Glomerular endothelial cell (primary cell): ENCODE measurements at places on chromosomes 4 and X.

GRCh38 chr4:184648054-184648312 is 1.3 kb downstream of the CASP3 start:
- no peak for DNase-seq

GRCh38 chr4:138553001-138553845 is 311.1 kb upstream of the SLC7A11 start:
- DNase-seq = no peak

GRCh38 chr4:5338531-5338930 is 287.3 kb downstream of the STK32B start:
- no peak for DNase-seq

DNA sequence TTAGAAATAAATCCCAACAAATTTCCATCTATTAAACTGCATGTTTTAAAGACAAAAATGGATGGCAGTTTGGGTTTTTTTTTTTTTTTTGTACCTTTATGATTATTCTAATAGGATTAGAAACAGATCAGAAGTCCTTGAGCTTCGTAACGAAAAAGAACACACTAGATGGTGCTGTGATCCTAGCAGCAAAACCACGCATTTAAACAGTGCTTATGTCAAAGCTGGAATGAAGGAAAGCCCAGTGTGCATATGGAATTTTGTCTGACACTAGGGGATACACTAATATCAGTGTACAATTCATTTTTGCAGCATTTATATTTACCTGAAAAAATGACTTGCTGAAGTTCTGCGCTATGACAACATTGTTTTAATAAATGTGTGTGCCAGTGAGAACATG is 229.1 kb downstream of the VEGFC start:
- DNase-seq = no peak

- no peak for DNase-seq
Observed at GRCh38 chr4:142311916-142312315, 534.2 kb downstream of the INPP4B start.

GRCh38 chr4:42637867-42638266 is 19.0 kb downstream of the ATP8A1 start:
- DNase-seq = no peak

GRCh38 chrX:105313596-105313995 is 93.1 kb upstream of the TEX13A start:
- no peak for DNase-seq

GRCh38 chr4:116839826-116840225 is 245.6 kb downstream of the TRAM1L1 start:
- no peak for DNase-seq

GRCh38 chr4:158201322-158201721 is 9.0 kb upstream of the TMEM144 start:
- DNase-seq = no peak

DNA sequence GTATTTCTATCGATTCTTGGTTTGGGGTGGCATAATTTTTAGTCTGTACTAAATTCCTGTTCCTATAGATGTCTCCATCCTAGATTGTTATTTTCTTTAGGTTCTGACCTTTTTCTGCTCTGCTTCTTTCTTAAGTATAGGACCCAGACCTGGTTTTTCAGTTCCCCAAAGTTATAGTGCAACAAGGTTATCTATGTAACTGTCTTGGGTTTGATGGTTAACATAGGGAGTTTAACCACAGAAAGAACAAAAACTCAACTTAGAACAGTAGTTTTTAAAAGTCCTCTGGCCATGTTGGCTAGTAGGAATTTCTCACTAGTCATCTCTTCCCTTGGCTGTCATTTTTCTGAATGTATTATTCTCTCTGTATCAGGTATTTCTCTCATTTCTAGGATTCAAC is 38.8 kb upstream of the MAD2L1 start:
- no peak for DNase-seq

DNA sequence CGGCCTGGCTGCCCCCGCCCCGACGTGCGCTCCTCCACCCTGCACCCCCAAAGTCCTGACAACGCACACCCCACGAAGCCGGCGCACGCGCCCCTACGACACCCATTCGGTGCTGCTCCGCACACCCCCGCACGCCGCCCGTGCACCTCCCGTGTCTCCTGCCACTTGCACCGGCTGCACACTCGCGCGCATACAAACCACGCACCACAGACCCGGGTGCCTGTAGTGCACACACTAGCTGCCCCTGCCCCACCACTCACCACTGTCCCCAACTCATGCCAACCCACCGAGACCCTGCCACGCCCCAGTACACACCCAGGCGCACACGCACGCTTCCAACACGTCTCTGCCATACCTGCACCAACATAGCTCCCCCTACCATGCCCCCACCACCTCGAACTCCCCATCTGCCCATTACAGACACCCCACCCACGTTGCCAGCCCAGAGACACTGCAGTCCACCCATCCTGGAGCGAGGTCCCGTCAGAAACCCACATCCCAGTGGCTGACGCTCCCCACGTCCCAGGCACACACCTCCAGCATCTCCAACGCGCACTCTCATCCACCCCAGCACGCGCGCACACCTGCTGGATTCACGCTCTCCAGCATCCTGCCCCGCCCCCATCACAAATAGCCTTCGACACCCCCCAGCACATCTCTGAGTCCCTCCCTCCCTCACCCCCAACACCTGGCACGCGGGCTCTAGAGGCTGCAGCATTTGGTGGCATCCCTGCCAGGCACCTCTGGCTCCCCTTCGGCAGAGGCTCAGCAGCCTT is 4.2 kb upstream of the DUSP9 start:
- DNase-seq = no peak

- no peak for DNase-seq
Observed at GRCh38 chr4:139273835-139274234, 6.2 kb downstream of the MGARP start.

- peak; percentile 7 for DNase-seq
Observed at GRCh38 chrX:69093960-69094871, 71.0 kb downstream of the PJA1 start.

DNA sequence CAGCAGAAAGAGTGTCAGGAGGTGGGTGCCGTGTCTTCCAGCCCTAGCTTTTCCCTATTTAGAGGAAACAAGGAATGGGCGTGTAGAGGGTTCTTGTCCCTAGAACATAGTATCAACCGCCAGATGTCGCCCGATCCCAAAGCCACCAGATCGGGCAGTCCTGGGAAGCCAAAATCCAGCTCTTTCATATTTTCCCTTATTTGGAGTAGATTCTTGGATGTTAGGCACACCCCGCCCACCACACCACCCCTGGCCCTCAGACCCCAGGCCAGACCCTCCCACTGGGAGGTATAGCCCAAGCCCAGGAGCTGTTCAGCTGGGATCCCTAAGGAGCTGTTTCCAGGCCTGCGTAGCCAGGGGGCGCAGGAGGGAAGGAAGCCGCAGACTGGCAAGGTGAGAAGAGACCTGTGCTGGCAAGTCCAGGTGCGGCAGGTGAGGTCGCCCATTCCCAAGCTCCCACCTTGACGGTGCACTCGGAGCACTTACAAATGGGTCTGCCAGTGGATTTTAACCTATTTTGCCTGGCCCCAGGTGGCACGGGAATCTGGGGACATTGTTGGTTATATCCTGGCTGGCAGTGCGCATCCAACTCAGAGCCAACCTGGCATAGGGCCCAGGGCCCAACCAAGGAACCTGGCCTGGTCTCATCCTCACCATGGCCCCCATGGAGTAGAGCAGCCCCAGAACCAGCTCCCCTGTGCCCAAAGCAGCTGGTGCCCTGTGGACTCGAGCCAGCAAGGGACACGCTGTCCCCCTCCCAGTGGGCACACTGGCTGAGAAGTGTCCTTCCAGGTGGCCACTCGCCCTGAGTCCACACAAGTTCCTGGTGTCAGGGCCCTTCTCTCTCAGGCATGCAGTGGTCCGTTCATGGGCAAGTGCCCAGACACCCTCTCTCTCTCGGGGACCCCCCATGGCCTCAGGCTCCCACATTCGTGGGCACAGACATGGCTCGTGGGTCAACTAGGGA is 811 bp downstream of the FLNA start:
- no peak for DNase-seq

GRCh38 chr4:2295900-2296442 is 34.1 kb upstream of the MXD4 start:
- DNase-seq = no peak

DNA sequence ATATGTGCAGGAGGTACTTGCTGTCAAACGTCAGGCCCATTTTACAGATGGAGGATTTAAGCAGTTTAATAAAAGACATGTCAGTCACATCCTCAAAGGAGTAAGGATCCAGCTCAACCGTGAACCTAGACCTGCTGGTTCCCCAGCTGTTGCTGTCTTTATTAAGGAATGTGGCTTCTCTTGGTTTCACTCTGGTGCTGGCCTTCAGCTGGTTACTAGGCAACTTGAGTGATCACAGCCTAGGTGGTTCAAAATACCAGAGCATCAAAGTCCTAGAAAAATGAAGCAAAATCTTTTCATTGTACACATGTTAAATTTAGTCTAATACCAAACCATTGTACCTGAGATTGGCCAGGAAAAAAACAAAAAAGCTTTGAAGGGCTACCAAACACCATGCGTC is 32.7 kb upstream of the GLRA2 start:
- no peak for DNase-seq

- DNase-seq = peak; percentile 93
Observed at GRCh38 chr4:101200561-101200960, 146.8 kb downstream of the PPP3CA start.

GRCh38 chr4:128633067-128633466 is 176.4 kb upstream of the JADE1 start:
- no peak for DNase-seq

DNA sequence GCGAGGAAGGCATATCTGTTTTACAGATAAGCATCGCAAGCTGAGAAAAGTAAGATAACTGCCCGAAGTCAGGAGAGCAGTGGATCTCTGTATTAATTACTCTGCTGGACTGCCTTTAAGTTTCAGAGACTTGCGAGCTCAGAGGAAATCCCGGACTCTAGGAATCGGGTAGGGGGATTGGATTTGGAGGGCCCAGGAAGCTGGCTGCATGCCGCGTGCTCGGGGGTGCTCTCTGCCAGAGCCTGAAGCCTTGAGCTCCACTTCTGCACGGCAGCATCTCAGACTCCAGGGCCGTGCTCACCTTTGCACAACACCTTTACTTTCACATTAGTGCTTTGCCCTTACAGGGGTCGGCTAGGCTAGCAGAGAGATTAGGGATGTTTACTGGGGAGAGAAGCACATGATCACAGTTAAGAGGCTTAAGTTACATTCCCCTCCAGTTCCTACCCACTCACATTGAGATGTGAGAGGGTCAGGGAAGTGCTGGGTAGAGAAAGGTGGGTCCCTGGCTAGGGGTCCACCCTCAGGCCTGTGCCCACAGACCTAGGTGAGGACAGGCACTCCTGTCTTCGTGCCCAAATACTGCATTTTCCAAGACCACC is 57.0 kb downstream of the TRIML1 start:
- DNase-seq = no peak

- DNase-seq = no peak
Observed at GRCh38 chr4:17367201-17367600, 144.7 kb downstream of the QDPR start.

GRCh38 chrX:70052895-70053615 is 3.3 kb upstream of the AWAT2 start:
- DNase-seq = no peak

DNA sequence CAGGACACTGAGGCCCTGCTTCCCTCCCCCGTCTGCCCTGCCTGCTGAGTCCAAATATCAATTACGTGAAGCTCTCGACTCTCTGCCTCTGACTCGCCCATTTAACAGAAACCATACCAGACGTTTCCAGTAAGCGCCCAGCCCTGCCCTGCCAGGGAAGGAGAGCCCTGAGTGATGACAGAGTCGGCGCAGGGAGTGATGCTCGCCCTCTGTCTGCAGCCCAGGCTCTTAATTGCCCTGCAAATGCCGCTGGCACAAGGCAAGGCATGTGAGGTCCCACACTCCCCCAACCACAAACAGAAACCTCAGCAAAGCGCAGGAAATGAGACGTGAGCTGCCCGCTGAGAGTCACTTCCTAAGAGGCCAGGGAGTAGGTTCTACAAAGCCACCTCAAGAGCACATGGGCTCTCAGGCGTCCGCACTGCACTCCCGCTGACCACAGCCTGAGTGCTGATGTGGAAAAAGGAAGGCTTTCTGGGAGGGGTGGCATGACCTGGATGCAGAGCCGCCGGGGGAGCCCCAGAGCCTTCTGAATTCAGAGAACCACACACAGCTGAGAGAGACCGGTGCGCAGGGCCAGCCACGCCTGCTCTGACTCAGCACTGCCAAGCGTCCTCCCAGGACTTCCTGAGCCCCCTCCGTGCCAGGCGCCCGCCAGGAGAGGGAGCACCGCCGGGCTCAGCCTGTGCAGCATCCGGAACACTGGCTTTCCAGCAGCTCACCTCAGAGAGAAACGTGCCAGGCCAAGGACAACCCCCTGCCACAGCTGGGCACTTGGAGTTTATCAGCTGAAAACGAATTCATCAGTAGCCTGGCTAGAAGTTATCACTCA is 5.3 kb downstream of the ZFYVE28 start:
- peak; percentile 83 for DNase-seq

- DNase-seq = no peak
Observed at GRCh38 chr4:39085891-39086290, 23.9 kb downstream of the KLHL5 start.

GRCh38 chr4:186069729-186070128 is 773 bp downstream of the TLR3 start:
- DNase-seq = no peak

DNA sequence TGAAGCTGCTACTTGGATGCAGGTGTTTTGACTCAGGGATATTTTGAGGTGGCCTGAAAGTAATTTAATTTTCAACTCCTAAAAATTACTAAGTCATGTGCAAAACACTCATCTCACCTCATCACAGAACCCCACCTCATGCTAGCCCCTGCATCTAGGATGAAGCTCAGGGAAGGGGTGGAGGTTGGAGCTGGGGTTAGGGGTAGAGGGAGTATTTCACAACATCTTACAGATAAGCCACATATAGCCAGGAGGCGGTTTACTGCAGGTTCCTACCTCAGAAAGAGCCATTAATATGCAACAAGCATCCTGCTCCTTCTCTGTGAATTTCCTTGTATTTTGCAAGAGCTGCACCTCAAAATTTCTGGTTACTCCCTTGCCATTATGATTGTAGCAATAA is 70.5 kb upstream of the TSPAN5 start:
- no peak for DNase-seq

GRCh38 chrX:3142259-3143042 is 101.2 kb downstream of the ARSF start:
- no peak for DNase-seq

GRCh38 chr4:108432418-108432817 is 188.0 kb upstream of the RPL34 start:
- no peak for DNase-seq

- DNase-seq = no peak
Observed at GRCh38 chrX:50953832-50954231, 43.3 kb downstream of the BMP15 start.

DNA sequence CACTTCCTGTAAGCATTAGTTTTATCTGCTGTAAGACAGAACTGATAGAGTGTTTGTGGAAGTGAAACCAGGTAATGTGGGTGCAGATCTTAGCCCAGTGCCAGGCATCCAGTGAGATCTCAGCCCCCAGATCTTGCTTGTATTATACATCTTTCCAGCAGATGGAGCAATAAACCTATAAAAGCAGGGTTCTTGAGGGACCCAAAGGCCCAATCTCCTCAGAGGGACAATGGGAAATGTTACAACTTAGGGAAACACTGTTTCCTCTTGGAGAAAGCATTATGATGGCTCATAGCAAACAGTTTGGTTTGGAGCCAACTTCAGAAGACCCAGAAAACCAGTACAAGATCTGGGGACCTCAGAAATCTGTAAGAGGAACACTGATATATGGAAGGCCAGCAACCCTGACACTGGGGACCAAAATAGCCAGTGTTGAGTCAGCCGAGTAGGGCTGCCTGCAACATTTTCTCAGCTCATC is 206.3 kb downstream of the SLC7A11 start:
- DNase-seq = no peak
